ENCODE measurements at places on chromosomes 2 and 18. TPM values are rescaled to one million over a fixed set of nuclear protein-coding genes. Genes with fewer than 3 reads are reported as not detected.

GREB1L gene
- total RNA-seq: not detected

CCDC178 gene
- total RNA-seq: not detected

STARD6 gene
- not detected for total RNA-seq

FN1 gene
- 0.71 TPM for total RNA-seq

LIPG gene
- 0.09 TPM for total RNA-seq

GPR39 gene
- total RNA-seq: not detected

SCG2 gene
- not detected for total RNA-seq

FSHR gene
- total RNA-seq: not detected

MIB1 gene
- total RNA-seq: 34.4 TPM

AMER3 gene
- total RNA-seq: not detected

OSBPL1A gene
- total RNA-seq: 1.2 TPM

UNC80 gene
- total RNA-seq: not detected
